ENCODE measurements at places on chromosomes 2 and 18. TPM values are rescaled to one million over a fixed set of nuclear protein-coding genes. Genes with fewer than 3 reads are reported as not detected.

The ABHD1 gene
- polyA plus RNA-seq = 0.79 TPM

The RUFY4 gene
- 0.34 TPM for polyA plus RNA-seq

The TMEM237 gene
- 65.3 TPM for polyA plus RNA-seq

The SERPINB4 gene
- polyA plus RNA-seq = not detected

The POTEI gene
- 0.57 TPM for polyA plus RNA-seq

The GPR155 gene
- polyA plus RNA-seq = 3.6 TPM

The LIMS3 gene
- polyA plus RNA-seq = 1.6 TPM

The UGT1A6 gene
- polyA plus RNA-seq = not detected

The ASB18 gene
- polyA plus RNA-seq = 0.04 TPM

The CPS1 gene
- 8.2 TPM for polyA plus RNA-seq

Data from right lung (tissue), 10 donors.